ENCODE measurements at places on chromosomes 4 and X.

DNA sequence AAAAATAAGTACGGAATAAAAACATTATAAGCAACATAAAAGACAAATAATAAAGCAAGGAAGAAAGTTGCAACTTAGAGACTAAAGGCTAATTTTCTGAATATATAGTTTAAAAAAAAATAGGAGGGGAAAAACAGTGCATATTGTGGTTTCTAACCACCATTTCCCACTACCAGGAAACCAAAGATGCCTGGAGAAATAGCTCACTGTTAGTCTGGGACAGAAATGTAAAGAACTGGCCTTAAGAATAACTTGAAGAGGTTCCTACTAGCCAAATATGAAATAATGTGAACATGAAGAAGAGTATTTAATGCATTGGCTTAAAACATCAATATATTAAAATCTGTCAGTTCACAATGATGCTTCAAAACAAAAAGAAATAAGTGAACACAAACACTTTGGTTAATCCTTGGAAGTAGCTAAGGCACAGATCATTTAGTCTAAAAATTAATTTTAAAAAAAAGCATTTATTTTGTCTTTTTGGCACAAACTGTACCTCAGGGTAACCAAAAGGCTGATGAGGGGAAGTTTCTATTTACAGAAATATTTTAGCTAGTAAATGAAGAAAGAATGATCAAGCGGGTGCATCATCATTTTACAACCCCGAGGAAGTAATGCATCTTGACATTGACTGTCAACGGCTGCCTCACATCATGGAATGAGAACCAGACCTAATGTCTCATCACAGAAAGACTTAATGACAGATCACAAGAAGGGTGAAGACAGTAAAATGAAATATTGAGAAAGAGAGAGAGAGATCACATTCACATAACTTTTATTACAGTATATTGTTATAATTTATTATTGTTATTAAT, 297.2 kb upstream of the LDB2 start:
- no peak for DNase-seq

DNA sequence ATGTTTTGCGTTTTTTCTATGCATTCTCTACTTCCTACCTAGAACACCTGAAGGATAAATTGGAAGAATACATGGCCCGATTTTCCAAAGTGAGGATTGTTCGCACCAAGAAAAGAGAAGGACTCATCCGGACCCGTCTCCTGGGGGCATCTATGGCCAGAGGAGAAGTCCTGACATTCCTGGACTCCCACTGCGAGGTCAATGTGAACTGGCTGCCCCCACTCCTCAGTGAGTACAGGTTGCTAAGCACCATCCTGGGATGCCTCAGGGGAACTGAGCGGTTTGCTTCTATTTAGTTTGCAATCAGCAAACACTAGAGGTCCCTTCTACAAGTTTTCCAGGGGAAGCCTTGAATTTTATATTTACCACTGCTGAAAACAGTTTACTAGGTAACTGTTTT, 359.3 kb upstream of the GALNT7 start:
- no peak for DNase-seq

- no peak for DNase-seq
Measured at GRCh38 chr4:110248831-110249253, 50.4 kb upstream of the ELOVL6 start.

DNA sequence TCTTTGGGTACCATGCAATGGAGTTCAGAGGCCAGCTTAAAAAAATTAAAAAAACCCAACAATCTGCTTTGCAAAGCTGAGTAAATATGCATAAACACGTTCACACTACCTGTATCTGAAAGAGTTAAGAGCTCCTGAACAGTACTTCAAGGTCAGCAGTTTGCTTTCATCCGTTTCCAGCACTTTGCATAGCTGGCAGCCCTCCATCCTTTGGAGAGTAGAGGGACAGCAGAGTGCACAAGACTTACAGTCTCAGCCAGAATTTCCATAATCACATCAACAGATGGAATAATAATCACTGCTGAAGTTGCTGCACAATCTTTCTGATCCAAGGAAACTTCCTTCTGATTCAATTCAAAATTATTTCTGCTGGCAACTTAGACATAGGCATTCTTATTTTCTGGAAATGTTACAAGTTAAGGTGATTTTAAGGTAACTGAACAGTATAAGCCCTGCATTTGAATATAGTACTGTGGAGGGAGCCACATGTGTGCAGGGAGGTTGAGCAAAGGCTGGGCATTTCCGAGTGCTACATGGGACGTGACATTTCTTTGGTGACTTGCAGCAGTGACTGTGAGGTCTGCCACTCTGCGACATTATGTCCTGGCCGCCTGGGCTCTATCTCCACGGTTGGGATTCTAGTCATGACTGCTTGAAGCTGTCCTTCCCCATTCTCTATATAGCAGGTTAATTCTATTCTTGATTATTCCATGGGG, 73.5 kb upstream of the EMCN start:
- DNase-seq = peak; percentile 69

DNA sequence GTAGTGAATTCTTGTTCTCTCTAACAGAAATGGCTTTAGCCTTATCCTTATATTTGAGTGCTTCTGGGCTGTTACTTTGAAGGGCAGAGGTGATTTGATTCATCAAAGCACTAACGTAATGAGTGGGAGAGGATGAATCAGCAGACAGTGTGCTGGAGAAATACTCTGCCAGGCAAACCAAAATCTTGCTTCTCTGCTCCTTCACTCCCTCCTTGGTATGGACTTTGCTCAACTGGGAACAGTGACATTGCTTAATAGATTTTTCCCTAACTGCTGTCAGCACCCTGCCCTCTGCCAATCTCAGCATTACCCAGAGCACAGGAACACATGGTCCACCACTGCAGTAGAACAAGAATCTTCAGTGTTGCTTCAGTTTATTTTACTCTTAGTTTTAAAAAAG, 56.0 kb downstream of the PDLIM5 start:
- no peak for DNase-seq

DNA sequence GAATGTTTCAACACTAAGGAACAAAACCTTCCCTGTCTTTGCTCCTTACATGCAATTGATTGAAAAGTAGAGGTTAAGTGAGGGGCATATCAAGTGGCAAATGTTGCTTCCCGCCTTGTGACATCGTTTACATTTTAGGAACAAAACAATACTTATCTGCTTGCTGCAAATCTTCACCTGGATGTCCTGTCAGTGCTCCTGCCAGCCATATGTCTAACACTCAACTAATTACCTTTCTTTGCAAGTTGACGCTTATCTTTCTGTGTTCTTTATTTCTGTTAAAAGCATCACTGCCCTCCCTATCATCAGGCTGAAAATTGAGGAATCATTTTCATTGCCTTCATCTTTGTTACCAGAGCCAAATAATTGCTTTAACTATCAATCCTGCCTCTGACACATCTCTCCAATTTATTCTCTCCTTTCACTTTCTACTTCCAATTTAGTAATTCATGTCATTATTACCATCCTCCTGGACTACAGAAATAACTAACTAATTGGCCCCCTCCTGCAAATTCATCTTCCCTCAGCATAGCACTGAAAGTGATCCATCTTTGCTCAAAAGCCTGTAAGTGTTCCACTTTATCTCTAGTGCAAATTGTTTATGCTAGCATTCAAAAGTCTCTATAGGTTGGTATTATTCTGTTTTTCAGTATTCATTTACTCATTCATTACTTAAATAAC, 298.7 kb upstream of the ATOH1 start:
- DNase-seq = no peak

Data from cerebellum (tissue), 4 donors.